Stimulated activated CD4-positive, alpha-beta T cell treated with anti-CD3 and anti-CD28 coated beads, TNF-alpha, amount 100 ng/mL, for 24 hours (primary cell): ENCODE measurements at places on chromosomes 4 and X.

GRCh38 chrX:134622056-134622812 is 36.0 kb downstream of the PLAC1 start:
- no peak for DNase-seq

- DNase-seq: no peak
Measured at GRCh38 chr4:153528705-153529485, 62.7 kb downstream of the TMEM131L start.

DNA sequence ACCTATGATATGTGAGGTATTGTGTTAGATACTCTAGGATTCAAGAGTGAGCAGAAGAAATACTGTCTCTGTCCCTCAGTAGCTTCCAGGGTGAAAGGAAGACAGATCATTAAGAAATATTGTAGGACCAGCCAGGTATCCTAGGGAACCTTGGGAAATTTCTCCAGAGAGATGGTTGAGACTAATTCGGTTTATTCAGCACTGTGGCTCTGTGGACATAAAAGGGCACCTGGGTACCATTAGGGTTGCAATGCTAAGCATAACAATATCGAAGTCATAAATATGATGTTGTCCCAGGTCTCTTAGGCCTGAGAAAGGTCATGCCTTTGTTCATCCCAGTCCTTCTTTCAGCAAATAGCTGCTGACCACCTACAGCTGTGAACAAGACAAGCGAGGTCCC is 61.0 kb downstream of the FAM114A1 start:
- no peak for DNase-seq

- no peak for DNase-seq
Measured at GRCh38 chr4:174084981-174085380, 198.5 kb downstream of the FBXO8 start.

DNA sequence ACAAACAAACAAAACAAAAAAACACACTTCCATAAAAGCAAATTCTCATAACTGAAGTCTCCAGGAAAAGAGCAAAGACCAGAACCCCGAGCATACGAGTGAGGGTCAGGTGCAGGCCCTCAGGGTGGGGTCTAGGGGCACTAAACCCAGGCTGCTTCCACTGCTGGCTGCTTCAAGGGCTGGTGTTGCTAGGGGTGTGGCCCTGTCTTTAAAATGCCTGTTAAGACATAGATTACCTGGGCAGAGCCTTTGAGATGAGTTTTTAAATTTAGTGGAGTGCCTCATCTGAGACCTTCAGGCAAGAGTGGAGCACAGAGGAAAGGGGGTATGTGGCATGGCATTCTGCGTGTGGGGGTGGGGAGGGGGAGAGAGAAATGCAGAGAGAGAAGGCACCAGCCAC is 87.0 kb downstream of the FHDC1 start:
- DNase-seq: no peak

DNA sequence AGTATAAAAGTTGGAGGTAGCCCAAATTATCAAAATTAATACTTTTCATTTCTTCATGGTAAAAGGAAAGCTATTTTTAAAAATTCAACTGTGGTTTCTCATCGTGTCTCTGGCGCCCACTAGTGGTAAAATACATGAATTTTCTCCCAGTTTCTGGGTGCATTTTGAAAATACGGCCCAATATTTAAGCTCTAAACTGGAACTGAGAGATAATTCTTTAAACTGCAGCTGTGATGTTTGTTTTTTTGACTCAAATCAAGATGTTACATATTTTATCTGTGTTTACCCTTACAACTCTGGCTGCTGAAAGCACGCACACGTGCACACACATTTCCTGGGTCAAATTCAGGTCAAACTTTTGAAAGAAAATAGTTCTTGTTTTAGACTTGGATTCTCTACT is 123.9 kb upstream of the ACSL4 start:
- DNase-seq: no peak

GRCh38 chrX:107197319-107197718 is 8.9 kb downstream of the NUP62CL start:
- no peak for DNase-seq

GRCh38 chr4:108820492-108821350 is 57.9 kb upstream of the ETNPPL start:
- DNase-seq: no peak

- no peak for DNase-seq
Measured at GRCh38 chr4:101253121-101253520, 94.2 kb downstream of the PPP3CA start.

DNA sequence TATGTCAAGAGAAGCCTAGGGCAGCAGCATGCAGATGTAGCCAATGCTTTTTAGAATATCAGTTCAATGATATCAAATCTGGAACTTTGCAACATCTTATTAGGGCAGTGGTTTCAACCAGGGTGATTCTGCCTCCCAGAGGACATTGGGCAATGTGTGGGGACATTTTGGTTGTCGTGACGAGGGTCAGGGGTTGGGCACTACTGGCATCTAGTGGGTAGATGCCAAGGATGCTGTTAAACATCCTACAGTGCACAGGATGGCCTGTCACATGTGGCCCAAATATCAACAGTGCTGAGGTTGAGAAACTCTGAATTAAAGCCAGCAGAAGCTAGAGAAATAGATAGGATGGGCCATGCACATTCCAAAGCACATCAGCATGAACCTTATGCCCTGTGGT is 152.3 kb downstream of the AMELX start:
- no peak for DNase-seq

GRCh38 chrX:28670074-28670473 is 82.8 kb downstream of the IL1RAPL1 start:
- no peak for DNase-seq
